ENCODE measurements at places on chromosomes 2 and 18.
A peak's percentile ranks its signal among the peaks of the same experiment; 100 is the strongest.

DNA sequence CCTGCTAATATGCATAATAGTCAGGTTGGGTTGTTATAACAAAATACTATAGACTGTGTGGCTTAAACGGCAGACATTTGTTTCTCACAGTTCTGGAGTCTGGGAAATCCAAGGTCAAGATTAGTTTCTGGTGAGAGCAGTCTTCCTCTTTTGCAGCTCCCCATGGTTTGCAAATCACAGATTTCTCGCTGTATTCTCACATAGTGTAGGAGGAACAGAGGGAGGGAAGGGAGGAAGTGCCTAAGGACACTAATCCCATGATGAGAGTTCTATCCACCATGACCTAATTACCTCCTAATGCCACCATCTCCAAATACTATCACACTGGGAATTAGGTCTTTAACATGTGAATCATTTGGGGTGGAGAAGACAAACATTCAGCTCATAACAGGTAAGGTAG, 20.1 kb upstream of the PTH2R start:
- no peak for DNase-seq

- no peak for DNase-seq
These were observed 74.6 kb upstream of the TXNDC2 start for GRCh38 chr18:9810994-9811705.

DNA sequence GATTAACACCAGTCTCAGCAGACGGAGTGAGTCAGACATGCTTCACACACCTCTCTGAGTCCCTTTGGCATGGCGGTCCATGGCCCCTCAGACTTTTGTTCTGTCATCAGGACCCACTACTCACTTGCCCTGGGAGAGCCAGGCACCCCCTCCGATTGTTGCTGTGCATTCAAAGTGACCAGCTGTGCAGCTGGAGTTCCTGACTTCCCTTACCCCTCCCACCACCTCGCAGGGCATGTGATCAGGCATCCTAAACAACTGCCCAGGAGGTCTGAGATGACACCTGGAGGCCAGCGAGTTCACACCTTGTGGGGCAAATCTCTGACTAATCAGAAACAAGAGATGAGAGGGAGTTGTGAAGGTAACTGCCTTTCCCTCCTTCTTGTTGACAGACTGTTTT, 35.3 kb upstream of the HDAC4 start:
- DNase-seq: no peak

DNA sequence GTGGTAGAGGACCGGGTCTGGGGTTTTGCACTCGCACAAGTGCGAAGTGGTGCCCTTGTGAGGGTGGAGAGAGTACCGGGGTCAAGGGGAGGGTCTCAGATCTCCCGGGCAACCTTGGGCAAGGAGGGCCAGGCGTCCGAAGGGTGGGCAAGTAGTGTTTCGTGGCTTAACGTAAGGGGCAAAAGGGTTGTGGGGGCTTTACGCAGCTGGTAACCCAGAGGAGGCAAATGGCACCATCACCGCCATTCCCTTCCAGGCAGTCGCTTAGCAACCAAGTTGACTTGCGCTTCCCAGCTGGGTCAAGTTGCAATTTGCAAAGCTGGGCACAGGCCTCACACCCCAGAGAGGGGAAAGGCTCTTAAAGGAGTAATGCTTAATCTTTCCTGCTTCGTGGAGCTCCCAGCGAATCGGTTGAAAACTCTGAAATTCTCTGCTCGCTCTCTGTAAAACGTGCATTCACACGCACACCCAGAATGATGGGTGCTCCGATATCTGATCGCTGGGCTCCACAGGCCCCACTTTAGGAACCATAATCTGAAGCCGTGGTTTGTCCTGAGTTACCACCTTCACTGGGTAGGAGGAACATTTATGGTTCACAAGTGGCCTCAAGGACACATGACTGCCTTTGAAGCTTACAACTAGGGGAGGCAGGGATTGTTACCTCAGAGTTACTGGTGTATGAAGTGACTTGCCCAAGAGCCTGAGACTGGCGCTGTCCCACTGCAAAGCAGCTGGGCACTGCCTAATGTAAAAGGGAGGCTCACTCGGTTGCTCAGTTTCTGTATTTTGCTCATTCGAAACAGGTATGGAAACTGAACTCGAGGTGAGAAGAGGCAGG, 127.9 kb downstream of the UXS1 start:
- peak; percentile 39 for DNase-seq

DNA sequence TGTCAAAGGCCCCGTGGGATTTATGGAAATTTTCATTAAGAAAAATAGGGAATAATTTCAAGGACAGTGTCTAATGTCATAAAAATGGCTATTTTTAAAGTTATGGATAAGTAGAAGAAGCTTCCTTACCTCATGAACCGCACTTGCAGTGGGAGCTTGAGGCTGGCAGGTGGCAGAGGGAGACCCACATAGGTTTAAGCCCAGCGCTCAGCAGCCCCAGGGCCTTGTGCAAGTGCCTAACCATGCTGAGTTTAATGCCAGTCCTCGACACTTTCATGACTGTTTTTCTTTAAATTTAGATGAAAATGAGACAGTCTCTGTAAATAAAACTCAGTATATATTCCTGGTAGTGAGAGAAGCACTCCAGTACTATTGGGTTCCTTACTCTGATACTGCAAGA, 285.6 kb downstream of the CNTNAP5 start:
- DNase-seq: no peak

DNA sequence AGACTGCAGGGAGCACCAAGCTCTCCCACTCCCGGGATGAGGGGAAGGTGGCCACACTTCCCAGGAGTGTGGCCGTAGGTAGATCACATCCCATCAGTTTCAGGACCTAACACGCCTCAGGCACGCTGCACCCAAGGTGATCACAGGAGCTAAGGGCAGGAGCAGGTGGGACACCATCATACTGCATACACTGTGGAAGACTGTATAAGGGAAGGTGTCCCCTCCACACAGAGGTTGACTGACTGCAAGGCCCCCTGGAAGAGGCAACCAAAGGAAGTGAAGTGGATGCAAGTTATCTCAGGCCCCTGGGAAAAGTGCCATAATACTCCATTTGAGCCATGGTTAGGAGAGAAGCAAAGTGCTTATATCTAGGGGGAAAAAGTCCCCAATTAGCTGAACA, 351.9 kb upstream of the SMIM21 start:
- DNase-seq: no peak

DNA sequence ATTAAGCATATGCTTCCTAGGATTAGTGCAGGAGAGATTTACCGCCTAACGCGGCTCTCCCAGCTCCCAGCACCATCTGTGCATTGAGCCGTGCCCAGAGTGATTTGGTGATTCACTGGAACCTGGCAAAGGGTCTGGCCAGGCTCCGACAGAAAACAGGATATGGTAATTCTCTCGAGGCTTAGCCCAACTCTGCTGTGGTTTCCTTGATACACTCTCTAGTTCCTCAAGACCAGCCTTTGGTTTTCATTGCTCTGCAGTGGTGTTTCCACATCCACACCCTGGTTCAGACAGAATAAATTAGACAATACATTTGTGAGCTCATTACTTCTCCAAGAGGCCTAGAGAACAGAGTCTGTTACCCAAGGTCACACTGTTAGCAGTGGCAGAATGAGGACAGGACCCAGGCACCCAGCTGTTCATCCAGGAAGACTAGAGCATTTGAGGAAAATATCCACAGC, 23.0 kb upstream of the SMAD2 start:
- DNase-seq: no peak

GRCh38 chr2:74740741-74741431, 86.8 kb downstream of the SEMA4F start:
- DNase-seq: no peak

DNA sequence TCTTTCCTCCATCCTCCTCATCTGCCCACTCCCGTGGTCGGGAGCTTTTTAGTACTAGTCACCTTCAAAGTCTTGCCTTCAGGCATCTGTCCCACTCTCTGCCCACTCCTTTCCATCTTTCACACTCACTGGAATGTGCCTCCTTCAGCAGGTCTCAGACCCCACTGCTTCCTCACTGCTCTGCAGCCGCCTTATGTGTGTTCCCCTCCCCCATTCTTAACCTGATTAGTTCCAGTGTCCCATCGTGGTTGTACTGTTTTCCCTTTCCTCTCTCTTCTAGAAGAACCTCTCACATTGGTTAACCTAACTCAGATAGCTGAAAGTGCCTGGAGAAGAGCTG, 3.0 kb downstream of the ARMC9 start:
- DNase-seq: no peak

- DNase-seq: no peak
These were observed 206.9 kb downstream of the ARL4C start for GRCh38 chr2:234289834-234290590.

- DNase-seq: no peak
These were observed 34.0 kb upstream of the SLC40A1 start for GRCh38 chr2:189614585-189614984.

- DNase-seq: peak; percentile 48
These were observed at the start of gene SERPINE2 for GRCh38 chr2:224039080-224039769. TSS of gene SERPINE2 (minus strand) at chr2:224039286. CDS start at chr2:224001900, 37,386 bp downstream.

DNA sequence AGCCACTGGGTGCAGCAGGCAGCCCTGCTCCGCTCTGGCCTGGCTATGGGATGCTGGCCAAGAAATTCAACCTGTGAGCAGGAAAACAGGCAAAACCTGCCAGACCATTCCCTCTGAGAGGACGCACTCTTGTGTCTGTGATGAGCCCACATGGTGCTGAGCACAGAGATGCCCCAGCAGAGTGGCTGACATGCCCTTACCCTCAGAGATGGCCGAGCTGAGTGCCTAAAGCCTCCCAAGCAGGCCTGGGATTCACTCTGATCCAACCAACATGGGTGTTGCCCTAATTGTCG, 34.3 kb upstream of the TAF1B start:
- no peak for DNase-seq

- no peak for DNase-seq
These were observed 311.9 kb upstream of the NT5C1B start for GRCh38 chr2:18901242-18901641.

DNA sequence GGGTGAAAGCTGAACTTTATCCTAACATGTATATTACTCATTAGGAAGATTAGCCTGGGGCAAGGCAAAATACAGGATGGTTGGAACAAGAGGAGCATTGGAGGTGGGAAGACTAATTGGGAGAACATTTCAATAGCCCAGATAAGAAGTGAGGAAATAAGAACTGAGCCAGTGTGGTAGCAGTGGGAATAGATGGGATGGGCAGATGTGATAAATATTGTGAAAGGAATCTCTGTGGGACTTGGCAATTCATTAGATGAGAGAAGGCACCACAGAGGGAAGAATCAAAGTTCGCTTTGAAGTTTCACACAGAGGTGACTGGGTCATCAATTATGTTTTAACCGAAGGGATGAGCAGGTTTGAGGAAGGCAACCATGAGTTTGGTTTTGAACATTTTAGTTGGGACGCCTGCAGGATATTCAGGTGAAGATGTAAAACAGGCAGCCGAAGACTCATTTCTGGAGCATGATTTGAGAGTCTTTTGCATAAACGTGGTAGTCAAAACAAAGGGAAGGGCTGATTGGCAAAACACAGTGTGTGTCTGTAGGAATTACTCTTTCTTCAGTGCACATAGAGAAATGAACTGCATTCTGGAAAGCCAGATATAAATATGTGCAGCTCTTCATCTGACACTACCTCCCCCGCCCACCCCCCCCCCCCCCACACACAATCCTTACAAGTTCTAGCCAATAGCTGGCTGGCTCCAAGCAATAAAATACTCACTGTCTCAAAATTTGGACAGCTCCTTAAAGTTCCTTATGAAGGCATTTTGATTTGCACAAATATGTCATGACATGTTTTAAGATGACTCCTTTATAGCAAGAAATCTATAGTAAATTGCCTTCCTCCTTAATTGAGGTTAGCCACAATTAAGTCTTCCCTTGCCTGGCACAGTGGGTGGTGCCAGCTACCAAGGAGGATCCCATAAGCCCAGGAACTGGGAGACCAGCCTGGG, 1.9 kb upstream of the SLC1A4 start:
- no peak for DNase-seq

GRCh38 chr2:180450841-180451240, 443.7 kb upstream of the CWC22 start:
- DNase-seq: no peak

DNA sequence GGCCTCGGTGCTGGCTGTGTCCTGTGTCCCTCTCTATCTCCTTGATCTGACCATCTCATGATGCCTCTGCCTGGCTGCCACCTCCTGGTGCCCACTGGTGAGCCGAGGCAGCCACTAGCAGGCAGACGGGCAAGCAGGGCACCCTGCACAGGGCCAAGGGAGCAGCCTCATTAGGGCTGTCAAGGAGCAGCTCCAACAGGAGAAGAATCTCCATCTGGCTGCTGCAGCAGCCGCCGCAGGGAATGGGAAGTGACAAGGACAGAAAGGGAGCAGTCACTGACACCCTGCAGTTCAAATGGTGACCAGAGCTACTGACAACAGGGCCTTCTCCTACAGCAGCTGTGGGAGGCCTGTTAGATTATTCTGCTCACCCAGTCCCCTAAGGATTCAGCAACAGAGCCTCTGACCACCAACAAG, 32.6 kb downstream of the ALPK2 start:
- DNase-seq: no peak

- no peak for DNase-seq
These were observed 6.4 kb upstream of the SFTPB start for GRCh38 chr2:85674417-85674816.

GRCh38 chr18:74153377-74153776, 5.1 kb downstream of the TIMM21 start:
- DNase-seq: no peak

DNA sequence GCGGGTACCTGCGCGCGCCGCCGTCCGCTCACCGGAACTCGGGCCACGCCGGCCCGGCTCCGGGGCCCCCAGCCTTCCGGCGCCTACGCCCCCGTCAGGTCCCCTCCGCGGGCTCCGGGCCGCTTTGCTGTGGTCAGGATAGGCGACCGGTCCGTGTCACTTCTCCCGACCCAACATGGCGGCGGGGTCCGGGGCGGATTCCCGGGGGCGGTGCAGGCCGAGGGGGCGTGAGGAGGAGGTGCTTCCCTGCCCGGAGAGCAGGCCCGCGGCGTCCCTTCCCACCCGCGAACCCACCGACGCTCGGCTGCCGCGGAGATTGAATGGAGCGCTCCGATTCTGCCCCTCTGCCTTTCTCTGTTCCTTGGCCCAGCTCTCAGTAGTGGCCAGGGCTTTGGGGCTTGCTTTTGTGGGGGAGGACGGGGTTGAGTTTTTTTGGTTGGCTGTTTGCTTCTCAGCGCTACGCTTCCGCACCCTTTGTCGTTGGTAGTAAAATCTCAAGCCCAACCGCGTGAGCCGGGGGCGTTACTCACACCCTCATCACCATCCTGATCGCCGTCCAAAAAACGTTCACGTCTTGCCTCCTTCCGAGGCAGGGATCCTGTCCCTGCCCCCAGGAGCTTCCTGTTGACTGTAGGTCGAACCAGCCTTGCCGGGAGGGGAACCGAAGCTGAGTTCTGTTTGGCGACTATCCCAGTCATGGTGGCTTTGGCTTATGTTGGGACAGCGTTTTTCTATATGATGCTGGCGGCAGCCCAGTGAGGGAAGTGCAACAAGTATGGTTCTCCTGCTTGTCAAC, 532 bp upstream of the YES1 start:
- peak; percentile 72 for DNase-seq

Measured in left renal pelvis (tissue), 4 donors.